ENCODE measurements at places on chromosomes 1 and 21.

GRCh38 chr1:230306169-230306568, 120.0 kb downstream of the PGBD5 start:
- DNase-seq: no peak

DNA sequence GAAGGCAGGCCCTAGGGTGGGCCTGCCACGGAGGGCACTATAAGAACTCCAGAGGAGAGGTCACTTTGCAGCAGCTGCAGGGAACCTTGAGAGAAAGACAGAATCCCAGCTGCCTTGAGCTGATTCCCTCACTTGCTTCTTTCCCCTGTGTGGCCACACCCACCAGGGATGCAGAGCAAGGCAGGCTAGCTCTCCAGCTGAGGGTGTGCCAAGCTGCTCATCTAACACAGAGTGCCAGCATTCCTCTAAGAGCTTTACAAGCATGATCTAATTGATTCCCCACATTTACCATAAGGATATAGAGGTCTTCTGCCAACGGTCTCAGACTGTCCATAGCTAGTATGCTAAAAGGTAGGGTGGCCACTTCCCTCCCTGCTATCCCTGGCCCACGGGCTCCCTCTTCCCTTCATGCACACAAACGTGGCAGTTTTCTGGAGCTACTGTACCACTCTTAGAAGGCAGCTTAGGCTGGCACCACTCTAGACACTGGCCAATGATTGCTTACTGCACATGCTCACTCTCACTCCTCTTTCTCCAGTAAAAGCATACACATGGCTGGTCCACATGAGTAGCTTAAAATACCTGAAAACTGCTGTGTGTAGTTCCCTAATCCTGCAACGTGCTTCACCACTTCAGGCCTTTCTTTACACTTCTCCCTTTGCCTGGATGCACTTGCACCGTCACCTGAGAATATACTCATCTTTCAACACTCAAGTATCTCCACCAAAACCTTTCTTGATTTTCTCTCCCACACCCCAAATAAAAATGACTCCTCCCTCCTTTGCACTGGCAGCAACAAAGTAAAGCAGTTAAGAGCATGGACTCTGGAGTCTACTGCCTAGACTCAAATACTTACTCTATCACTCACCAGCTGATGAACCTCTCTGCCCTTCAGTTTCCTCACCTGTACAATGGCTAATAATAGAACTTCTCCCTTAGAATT, 57.7 kb downstream of the DMAP1 start:
- DNase-seq: no peak

DNA sequence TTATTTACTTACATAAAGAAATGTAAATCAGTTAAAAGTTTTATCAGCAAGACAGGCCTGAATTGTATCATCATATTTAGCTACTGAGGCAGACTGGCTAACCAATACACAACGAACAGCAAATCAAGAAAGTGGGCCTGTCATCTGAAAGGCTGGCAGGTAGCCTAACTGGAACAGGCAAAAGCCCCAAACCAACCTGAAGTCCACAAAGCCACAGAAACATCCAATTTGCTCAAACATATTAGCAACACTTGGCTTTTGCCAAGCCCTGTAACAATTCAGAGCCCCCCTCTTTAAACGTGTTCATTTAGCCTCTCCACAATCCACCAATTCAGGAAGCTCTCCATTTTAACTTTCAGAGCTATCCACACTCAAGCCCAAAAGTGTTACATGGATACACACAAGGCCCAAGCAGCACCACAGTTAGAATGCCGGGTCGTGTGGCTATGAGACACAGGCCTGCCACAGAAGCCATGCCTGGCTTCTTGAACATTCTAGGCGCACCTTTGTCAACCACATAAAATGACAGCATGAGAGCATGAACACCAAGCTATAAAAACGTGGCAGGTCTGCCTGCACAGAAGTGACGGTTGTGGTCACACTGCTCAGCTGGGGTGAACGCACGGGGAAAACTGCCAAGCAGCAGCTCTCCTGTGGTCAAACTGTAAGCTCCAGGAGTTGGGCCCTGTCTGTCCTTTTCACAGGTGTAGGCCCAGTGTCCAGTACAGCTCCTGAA, 49.3 kb downstream of the CD34 start:
- DNase-seq: no peak

DNA sequence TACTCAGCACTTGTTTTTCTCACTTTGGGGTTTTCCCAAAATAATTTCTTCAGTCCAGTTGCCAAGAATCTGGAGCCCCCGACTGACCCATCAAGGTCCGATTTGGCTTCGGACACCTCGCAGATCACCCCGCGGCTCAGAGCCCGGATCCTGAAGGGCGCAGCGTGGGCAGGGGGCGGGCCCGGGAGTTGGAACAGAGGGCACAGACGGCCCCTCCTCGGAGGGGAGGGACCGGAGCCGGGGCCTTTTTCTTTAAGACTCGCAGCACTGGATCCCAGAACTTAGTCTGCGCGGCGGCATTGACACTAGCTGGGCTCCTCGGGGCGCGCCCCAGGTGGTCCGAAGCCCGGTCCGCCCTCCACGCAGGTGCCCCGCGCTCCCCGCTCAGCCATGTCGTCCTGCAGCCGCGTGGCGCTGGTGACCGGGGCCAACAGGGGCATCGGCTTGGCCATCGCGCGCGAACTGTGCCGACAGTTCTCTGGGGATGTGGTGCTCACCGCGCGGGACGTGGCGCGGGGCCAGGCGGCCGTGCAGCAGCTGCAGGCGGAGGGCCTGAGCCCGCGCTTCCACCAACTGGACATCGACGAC, at the start of gene CBR3:
TSS of gene CBR3 (plus strand) at position 277 of the 588 bp plus-strand sequence. CDS start at position 391, 114 bp downstream.
- peak; percentile 79 for DNase-seq

DNA sequence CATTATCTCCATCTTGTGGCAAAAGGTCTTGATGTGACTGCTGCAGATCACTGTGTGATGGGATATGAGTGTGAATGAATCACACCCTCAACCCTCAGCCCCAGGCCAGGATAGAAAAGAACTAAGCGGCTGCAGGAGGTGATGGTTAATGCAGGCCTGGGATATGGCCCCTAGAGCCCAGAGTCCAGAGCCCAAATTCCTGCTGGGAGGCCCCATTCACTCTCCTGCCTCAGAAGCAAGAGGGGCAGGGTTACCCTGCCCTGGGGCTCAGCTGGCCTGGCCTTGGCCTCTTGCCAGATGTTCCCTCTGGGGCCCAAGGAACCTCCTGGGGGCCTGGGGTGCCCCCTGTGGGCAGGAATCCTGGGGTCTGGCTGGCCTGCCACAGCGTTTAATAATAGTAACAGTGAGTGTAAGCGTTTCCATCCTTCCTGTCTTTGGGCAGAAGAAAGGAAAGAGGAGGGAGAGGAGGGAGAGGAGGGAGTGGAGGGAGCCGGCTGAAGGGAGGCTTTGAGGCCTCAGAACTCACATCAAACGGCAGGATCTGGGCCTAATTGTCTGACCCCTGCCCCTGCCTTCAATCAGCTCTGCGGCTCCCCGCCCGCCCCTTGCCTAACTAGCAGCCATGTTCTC, 26.2 kb downstream of the DMAP1 start:
- peak; percentile 27 for DNase-seq

DNA sequence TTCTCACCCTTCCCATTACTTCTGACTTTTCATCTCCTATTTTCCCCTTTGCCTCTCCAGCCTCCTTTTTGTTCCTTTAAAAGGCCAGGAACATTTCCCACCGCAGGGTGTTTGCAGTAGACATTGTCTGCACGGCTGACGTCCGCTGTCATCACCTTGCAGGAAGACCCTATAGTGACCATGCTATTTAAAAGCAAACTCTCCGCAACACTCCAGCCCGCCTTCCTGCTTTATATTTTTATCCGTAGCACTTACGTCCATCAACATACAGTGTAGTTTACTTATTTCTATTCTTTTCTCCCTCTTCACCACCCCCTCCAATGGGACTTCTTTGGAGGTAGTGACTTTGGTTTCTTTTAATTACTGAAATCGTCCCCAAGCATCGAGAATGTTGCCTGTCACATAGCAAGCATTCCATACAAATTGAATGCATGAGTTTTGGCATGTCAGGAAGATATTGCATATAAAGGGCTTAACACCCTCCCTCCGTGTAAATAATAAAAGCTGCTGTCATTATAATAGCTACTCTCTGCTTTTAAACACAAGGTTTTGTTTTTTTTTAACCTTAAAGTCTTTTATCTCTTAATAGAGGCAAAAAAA, 19.8 kb downstream of the SLC25A33 start:
- DNase-seq: no peak
